KBM-7 (cell line): ENCODE measurements at places on chromosomes 5 and 9.

DNA sequence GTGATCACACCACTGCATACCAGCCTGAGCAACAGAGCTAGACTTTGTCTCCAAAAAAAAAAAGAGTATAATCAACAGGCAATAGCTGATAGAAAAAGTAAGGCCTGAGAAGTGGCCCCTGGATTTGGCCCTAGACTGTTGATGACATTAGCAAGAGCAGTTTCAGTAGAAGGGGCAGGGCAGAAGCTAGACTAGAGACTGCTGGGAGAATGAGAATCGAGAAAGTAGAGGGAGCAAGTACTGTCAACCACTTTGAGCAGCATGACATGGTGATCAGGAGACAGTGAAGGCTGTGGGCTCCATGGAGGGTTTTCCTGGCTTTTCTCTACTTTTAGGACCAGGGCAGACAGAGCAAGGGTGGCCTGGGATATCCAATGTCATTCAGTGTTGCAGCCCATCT is 34.9 kb upstream of the B4GALT1 start:
- no peak for DNase-seq

DNA sequence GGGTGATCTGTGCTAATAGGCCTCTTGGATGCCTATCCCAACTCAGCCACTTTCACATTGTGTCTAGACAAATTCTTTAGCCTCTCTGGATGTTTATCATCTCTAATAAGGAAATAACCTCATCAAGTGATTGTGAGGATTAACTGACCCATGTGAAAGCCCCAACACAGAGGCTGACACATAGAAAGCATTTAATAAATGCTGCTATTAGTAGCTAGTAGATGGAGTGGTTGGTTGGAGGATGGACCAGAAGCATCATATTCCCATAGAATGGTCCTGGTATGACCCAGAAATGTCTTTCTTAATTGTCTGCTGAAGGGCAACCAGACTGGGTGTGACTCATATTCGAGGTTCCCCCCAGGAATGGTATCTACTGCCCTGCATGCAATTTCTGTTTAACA is 124.4 kb downstream of the PIK3R1 start:
- no peak for DNase-seq

DNA sequence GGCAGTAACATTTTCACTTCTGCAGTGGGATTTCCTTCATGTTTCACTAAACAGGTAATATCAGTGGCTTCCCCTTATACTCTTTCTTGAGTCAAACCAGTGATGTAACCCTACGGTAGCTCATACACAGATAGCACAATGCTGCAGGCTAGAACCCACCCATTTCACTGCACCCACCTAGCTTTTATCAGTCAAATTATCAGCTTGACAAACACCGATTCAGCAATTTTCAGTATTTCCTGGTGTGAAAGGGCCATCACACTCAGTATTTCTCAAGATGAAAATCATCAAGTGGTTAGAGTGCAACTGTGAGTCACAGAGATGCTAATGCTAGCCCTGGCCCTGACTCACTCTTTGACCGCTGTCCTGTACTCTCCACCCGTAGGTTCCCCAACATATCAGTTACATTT is 242.3 kb upstream of the PTGER4 start:
- DNase-seq: no peak

DNA sequence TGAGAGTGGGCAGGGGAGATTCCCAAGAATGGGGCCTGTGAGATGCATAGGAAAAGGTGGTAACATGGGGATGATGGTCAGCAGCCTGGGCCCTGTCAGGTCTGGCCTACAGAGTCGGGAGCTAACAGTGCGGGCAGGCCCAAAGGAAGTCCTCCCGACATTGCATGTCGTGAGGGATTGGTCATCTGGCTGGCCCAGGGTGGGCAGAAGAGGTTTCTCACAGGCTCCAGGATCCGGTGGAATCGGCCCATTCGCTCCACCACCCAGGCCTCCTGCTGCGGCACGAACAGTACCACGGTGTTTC is 514 bp downstream of the STOML2 start:
- no peak for DNase-seq

- peak; percentile 70 for DNase-seq
Observed at GRCh38 chr9:69180670-69181069, 6.6 kb downstream of the TJP2 start.

- no peak for DNase-seq
Observed at GRCh38 chr5:89097103-89097502, 214.1 kb upstream of the MEF2C start.

GRCh38 chr5:169906745-169907649 is 73.3 kb downstream of the INSYN2B start:
- DNase-seq: no peak

GRCh38 chr9:81112627-81113452 is 576.5 kb downstream of the TLE1 start:
- no peak for DNase-seq

GRCh38 chr5:56088431-56088949 is 93.7 kb upstream of the IL6ST start:
- DNase-seq: no peak

GRCh38 chr9:1538301-1538700 is 476.8 kb upstream of the SMARCA2 start:
- DNase-seq: no peak

GRCh38 chr5:15834596-15835245 is 334.7 kb downstream of the FBXL7 start:
- DNase-seq: no peak

- no peak for DNase-seq
Observed at GRCh38 chr5:4523038-4523437, 617.1 kb upstream of the ADAMTS16 start.

DNA sequence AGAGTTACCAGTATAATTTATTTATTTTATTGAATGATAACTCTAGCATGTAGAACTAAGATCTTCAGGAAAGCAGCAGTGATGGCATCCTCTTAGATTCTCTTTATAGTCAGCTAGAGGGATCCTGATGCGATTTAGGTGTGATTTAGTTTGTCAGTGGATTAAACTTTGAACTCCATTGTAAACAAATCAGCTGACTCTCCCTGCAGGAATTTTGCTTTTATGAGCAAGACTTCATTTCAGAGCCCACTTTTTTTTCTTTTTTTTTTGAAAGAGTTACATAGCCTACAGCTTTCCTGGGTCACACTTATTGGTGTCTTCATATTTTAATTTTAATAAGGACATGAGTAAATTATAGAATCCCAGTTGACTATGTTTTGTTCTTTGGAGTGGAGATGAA is 93.8 kb upstream of the SEMA6A start:
- no peak for DNase-seq

GRCh38 chr9:99213197-99213596 is 8.5 kb downstream of the ALG2 start:
- DNase-seq: no peak

GRCh38 chr5:101520417-101520816 is 617.3 kb upstream of the ST8SIA4 start:
- DNase-seq: no peak

DNA sequence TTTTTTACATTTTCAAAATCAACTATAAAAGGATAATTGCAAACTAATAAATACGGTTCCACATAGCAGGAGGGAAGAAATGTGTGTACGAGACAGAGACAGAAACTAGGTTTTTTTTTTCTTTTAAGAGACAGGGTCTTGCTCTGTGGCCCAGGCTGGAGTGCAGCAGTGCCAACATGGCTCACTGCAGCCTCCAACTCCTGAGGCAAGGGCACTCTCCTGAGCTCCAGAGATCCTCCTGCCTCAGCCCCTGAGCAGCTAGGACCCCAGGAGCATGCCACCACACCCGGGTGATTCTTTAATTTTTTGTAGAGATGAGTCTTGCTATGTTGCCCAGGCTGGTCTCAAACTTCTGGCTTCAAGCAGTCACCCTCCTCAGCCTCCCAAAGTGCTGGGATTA is 2.1 kb upstream of the OR2V1 start:
- DNase-seq: no peak

DNA sequence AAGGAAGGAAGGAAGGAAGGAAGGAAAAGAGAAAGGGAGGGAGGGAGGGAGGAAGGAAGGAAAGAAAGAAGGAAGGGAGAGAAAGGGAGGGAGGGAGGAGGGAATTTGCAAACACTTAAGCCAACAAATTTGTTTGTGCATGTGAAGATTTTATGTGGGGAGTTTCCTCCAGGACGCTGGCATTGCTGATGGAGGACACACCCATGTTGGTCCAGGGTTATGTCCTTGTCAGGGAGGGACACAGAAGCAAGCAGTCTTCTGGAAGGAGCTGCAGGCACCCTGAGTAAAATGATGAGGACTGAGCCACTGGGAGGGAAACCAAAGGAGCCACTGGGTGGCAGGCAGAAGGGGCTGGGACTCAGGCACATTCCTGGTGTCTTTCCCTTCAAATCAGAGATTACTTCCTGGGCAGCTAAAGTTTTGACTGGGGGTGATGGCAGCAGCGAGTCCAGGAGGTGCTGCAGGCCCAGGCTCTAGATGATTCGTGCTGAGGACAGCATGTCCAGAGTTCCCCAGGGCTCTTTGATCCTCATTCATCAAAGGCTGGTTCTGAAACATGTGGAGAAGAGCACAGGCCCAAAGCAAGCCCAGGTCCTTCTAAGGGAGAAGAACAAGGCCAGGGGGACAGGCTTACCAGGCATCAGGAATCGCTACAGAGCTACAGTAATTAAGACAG is 109.2 kb downstream of the PAX5 start:
- DNase-seq: no peak

DNA sequence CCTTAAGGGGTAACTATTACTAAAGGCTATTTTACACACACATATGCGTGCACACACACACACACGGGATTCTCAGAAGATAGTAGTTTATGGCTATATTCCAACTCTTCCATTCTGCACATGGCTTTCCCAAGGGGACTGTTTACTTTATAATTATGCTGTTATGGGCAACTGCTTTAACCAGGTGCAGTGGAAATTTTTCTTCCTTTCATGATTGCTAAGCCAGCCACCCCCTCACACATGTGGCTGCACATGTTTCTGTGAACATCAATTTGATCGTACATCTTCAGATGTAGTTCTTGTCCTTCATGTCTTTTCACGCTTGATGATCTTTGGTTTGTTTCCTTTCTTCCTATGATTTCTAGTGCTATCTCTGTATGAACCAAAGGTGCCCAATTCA is 37.0 kb downstream of the MRPS30 start:
- DNase-seq: no peak

DNA sequence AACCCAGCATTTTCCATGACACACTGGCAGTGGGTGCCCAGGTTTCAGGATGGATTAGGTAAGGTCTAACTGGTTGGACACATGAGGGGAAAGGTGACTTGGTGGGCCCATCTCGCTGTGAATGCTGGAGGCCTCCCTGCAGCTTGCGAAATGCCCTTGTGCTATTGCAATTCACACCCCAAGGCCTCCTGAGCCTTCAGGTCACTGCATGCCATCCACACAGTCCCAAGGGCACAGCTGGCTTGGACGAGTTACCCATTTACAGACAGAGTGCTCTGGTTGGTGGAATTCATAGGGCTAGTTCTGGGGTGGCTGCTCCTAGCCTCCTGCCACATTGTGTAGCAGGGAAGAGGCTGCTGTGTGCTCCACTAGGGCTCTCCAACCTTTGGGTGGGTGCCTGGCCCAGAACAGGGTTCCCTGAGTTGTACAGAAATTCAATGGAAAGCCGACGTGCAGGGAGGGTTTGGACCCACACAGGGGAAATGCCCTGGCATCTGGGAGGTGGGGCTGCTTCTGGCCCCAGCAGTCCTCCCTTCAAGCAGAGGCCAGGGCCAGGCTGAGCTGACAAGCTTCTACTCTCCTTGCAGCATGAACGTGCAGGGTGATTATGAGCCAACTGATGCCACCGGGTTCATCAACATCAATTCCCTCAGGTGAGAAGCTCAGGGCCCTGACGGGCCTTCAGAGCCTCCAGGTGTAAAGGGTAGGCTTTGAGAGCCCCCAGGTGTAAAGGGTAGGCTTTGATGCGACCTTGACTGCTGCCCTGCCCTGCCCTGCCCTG is 54.3 kb downstream of the ASS1 start:
- DNase-seq: no peak

DNA sequence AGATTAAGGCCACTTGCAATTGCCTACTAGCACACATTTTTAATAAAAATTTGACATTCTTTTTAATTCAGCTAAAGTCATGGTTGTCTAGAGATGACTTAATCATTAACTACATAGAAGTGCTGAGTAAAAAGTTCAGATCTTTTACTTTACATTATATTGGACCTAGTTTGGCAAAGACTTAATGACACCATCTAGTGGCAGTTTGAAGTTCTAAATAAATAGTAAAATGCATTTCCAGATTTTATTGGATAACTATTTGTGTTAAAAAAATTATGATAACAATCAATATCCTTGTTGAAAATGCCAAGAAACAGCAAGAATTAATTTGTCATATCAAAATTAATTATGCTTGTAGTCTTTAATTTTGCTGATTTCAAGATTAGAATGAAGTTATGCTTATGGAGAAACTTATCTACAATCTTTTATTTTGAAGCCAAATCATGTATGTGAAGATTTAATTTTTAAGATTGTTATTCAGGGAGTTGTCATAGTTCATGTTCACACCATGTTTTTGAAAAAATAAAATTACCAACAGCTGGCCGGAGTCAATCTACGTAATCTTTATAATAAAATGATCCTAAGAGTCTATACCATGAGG is 69.6 kb upstream of the PJA2 start:
- peak; percentile 33 for DNase-seq

GRCh38 chr5:89343666-89344065 is 460.7 kb upstream of the MEF2C start:
- peak; percentile 51 for DNase-seq

DNA sequence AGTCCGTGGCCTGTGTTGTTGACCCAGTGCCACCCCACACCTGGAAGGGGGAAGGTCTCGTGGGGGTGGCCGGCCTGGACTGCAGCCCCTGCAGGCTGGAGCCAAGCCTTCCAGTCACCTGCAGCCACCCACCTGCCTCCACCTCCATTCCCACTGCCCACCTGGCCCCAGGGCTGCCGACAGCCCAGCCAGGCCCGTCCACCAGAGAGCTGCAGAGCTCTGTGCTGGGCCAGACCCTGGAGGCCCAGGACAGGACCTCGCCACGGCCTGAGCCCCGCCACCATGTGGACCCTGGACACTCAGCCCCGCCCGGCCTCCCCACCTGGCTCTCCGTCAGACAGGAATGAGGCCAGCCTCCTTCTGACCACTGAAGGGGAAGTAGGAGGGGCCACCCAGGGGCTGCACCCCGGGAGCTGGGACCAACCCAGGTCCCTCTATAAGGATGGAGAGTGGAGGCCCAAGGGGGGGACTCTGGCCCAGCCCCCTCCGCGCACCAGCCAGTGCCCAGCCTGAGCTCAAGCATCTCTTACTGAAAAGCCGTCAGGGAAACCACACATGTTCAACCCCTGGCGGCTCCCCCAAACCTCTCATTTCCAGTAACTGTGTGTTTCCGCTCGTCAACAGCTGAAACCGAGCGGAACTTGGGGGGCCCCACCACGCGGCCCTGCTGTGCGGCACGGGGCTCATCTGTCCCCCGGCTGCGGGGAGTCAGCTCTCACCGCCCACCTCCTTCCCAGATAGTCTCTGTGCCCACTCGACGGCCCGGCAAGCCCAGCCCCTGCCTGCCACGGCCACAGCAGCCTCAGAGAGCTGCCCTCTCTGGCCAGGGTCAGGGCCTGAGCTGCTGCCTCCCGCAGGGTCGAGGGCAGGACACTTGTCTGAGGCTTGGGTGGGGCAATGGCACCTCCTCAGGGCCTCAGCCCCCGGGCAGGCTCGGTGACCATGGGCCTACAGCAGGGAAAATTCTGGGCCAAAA is 12.8 kb downstream of the NOTCH1 start:
- DNase-seq: no peak
